IPS-NIHi11 (cell line): ENCODE measurements at places on chromosomes 2 and 18.

DNA sequence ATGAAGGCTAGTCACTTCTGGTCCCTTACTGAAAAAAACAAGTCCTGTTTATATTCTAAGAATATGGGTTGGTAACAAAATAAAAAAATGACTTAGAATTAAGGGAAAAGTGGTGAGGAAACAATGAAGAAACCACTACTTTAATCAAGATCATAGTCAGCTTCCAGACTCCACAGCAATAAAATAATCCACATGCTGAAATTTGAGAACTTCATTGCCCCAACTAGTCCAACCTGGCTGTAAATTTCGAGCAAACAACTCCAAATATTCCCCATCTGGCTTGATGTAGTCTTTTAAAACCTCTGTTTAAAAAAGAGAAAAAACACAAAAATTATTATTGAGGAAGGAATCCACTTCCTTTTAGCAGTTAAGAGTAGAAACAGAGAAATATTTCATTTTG lies 32.5 kb downstream of the METTL4 start:
- no peak for DNase-seq

- DNase-seq: no peak
Observed at GRCh38 chr2:69694894-69695849, 46.8 kb upstream of the ANXA4 start.

GRCh38 chr2:100731535-100731981 lies 88.4 kb upstream of the NPAS2 start:
- no peak for DNase-seq

- DNase-seq: no peak
Observed at GRCh38 chr2:238873381-238873801, 25.5 kb downstream of the TWIST2 start.

GRCh38 chr2:174901075-174901474 lies 104.1 kb downstream of the CHN1 start:
- DNase-seq: no peak
